ENCODE measurements at places on chromosomes 12 and 14.

DNA sequence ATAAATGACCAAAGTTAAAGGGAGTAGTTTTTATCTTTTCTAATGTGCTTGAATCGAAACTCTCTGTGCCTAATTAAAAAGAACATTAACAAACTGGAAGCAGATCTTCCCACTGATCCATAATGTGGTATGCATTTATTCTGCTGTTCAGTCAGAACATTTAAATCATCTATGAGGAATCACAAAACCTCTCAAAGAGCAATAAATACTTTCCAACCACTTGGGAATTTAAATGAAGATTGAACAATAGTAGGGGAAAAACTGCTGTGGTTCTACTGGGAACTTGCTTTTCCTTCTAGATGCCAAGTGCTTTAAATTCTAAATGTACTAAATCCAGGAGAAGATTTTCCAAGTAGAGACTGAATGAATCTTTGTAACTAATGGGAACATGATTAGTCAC is 12.3 kb upstream of the CHPT1 start:
- no peak for DNase-seq

GRCh38 chr12:83515306-83516026 is 828.8 kb downstream of the TMTC2 start:
- DNase-seq, result no peak

- peak; percentile 58 for DNase-seq
These were observed 32.4 kb downstream of the LMO3 start for GRCh38 chr12:16573398-16574077.

GRCh38 chr14:33647385-33647786 is 303.5 kb downstream of the EGLN3 start:
- no peak for DNase-seq

DNA sequence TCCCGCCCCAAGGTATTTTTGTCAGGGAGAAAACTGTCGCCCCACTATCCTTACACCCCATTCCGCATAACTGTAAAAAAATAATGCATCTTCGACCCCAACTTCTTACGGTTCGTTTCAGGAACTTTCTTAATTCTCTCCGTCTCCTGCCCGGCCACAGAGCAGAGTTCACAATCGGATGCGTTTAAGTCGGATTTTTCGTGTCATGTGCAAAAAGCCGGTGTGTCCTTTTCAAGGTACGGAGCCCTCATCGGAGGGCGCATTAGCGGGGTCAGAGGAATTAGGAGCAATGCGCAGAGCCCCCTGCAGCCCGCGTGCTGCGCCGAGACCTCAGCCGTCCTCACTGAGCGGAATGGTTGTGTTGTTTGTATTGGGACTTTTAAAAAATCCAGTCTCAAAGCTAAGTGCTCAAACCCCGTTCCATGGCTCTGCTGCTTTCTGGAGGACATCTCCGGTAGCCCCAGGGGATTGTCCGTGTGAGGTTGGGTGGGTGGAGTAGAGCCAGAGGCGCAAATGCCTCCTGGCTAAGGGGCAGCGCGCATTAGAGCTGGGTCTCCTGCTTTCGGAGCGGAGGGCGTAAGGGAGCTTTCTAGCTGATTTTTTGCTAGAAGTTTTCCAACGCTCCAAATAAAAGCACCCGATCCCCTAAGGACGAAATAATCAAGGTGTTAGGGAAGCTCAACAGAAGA is 3.9 kb upstream of the GSC start:
- DNase-seq, result peak; percentile 56

Data from brain (organoid and tissue), 16 donors.